ENCODE measurements at places on chromosomes 16 and 17.

DNA sequence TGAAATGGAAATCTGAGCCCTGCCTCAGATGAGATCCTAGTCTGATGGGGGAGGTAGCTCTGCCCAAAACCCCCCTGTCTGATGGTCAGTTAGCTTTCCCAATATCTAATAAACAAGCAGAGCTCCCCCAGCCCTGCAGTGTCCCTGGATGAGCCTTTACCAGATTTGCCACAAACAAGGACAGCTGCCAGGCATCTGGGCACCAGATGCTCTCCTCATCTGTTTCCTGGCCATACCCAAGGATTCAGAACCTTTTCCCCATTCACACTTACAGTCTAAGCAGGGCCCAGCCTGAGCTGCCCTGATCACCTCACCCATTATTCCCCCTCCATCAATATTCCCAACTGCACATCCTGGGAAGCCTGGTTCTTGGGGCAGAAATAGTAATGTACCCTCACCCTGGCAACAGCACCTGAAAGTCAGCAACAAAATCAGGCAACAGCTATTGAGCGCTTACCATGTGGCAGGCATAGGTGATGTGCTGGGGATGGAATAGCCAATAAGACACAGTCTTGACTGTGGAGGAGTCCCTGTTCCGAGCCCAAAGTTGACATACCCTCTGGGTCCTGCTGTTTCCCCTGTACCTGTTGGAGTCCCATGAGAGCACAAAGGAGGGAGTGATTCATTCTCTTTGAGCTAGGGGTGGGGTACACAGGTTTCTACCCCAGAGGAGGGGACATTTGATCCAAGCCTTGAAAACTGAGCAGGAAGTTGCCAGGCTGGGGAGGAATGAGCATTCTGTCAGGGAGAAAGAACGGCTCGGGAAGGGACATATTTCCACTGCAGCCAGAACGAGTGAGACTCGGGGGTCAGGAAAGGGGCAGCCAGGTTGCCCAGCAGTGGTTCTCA, 147.4 kb downstream of the TMEM132E start:
- DNase-seq: no peak

GRCh38 chr17:13337864-13338371, 263.8 kb downstream of the HS3ST3A1 start:
- DNase-seq: no peak

GRCh38 chr16:53453928-53454327, 19.7 kb downstream of the RBL2 start:
- no peak for DNase-seq

DNA sequence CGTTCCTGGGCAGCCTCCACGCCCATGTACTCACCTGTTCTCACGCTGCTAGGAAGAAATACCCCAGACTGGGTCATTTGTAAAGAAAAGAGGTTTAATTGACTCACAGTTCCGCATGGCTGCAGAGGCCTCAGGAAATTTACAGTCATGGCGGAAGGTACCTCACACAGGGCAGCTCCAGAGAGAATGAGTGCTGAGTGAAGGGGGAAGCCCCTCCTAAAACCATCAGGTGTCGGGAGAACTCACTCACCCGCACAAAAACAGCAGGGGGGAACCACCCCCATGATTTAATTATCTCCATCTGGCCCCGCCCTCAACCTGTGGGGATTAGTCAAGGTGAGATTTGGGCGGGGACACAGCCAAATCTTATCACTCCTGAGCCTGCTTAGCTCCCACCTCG, 18.2 kb downstream of the RAB40C start:
- no peak for DNase-seq

GRCh38 chr17:2087597-2088211, 32.8 kb downstream of the HIC1 start:
- peak; percentile 33 for DNase-seq
